ENCODE measurements at places on chromosomes 3 and 15.

GRCh38 chr3:176935194-176935888 lies 261.9 kb downstream of the TBL1XR1 start:
- DNase-seq: peak; percentile 38

DNA sequence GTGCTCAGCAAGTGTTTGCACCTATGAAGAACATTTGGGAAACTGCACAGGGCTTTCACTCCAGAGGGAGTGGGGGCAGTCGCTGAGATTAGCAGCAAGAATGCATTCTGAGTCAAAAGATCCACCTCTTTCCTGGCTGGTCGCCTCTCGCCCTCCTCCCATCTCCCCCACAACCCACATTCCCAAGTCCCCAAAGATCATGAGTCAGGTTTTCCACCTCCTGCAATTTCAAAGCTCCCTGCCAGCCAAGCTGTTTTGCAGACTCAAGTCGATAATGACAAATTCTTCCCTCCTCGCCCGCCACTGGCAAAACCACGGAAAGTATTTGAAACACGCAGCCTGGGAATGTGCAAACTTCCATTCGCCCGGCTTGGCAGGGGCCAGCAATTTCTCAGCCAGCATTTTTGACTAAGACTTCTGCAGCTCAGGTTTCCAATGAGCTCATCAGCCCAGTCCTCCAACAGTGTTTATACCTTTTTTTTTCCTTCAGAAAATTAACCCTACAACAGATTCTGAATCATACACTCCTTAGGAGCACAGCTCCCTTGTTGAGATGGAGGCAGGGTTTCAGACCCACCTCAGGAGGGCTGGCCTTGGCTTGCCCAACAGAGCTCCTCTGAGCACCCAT lies 181.4 kb downstream of the SMAD6 start:
- peak; percentile 99 for DNase-seq

DNA sequence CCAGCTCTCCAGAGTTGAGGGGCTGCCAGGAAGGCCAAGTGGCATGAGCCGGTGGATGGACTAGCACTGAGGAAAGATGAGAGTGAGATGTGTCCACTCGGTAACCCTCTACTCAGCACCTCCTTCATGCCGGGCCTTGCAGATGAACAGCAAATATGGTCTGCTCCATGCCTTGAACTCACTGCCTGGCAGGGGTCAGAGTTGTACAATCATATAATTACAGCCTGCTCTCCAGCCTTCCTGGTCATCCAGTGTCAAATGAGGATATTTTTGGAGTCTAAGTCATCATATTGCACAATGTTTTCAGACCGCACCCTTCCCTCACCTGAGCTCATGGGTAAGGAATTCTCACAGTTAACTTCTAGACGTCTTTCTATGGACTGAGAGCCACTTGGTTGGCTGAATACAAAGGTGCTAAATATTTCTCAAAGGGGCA lies 4.9 kb downstream of the MGLL start:
- no peak for DNase-seq

DNA sequence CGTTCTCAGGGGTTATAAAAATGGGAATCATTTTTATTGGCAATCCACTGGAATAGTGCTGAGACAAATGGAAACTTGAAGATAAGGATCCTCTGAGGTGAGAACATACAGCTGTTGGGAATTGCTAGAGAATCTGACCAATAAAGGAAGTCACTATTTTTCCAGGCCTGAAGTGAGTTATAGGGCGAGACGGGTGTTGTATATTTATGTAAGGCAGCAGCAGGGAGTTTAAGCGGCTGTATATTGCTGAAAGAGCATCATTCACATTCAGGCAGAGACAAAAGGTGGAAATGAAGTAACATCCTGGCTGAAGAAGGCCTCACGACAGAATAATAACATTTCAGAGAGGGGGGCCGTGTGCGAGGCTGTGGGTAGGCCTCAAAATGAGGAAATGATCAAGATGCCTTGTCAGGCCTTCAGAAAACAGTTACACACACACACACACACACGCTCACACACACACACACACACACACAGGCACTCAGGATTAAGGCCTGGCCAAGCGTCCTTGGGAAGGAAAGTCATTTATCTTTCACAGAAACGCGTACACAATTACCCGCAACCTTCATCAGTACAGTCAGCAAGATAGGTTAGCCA lies 964.9 kb upstream of the NR2F2 start:
- DNase-seq: peak; percentile 60

- no peak for DNase-seq
Observed at GRCh38 chr3:67401921-67402320, 252.5 kb downstream of the SUCLG2 start.

- DNase-seq: peak; percentile 38
Observed at GRCh38 chr3:145807990-145808389, 353.0 kb downstream of the PLOD2 start.

DNA sequence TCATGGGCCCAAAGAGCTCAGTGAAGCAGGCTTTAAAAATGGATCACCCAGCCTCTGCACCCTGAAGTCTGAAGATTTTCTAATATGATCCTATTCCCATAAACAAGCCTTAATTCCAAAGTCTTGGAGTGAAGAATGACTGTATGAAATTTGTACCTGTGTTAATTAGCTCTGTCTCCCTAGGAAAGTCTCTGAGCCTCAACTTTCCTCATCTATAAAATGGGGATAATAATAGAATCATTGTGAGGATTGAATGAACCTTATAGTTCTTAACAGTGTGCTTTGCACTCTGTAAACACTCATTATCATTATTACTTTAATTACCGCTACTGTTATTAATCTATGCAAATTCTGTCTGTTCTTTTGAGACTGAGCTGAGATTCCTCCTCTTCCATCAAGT lies 61.9 kb downstream of the CDAN1 start:
- DNase-seq: no peak

GRCh38 chr3:158103081-158103886 lies 2.9 kb downstream of the SHOX2 start:
- DNase-seq: peak; percentile 85

- DNase-seq: peak; percentile 95
Observed at GRCh38 chr3:145906755-145907154, 254.2 kb downstream of the PLOD2 start.

DNA sequence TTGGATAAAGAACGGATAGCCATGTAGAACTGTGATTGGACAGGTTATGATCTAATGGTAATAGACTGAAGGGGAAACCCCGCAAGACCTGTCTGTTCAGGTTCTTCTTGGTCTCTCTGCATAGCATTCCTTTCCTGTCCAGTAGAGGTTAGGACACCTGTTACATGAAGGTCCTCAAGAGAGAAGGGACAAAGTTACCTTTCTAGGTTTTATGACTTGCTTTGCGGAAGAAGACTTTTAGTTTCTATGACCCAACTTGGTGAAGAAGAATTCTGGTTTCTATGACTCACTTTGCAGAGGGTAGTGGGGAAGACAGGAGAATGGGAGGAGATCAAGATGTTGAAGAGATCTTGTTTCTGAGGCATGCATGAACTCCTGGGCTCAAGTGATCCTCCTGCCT lies 97.9 kb upstream of the C3orf80 start:
- DNase-seq: no peak

DNA sequence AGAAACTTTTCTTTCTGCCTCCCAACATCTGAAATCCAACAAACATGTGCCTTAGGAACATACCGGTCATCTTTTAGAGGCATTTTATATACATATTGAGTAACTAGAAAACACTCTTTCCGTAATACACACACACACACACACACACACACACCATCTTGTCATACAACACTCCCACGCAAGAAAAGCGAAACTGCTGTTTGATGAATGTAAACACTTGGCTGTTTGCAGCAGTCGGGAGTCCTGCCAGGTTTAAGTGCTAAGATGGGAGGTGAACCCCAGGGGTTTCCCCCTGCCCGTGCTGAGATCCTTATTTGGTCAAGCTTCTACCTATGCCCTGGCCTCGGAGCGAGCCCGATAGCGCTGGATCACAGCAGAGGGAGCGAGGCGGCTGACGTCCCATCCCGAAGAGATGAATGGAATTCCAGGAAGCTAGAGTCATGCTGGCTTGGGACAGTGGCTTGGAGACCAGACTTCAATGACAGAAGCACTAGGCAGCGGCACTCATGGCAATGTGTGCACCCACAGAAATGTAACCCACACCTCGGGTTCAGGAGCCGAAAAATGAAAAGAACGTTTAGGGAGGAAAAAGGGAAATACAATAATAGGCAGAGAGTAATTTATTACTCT lies 1.3 kb upstream of the THBS1 start:
- DNase-seq: peak; percentile 92

Data from muscle of leg (tissue), 16 donors.